Naive thymus-derived CD4-positive, alpha-beta T cell (primary cell): ENCODE measurements at places on chromosomes 6 and 20.

DNA sequence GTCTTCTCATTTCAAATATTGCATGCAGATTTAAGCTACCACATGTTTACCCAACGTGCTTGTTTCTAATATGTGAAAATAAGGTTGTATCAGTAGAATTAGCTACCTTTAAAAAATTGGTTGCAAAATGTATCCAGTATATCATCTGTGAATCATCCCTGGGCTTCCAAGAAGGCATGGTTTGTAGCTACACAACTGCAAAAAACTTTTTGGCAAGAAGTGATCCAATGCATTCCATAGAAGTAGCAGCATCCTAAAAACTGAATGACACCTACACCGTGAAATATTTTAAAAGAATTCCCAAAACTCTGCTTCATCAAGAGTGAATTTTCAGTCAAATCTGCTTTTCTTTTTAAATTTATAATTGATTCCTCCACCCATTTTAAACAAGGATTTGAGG lies 89.1 kb downstream of the AIG1 start:
- no peak for DNase-seq

DNA sequence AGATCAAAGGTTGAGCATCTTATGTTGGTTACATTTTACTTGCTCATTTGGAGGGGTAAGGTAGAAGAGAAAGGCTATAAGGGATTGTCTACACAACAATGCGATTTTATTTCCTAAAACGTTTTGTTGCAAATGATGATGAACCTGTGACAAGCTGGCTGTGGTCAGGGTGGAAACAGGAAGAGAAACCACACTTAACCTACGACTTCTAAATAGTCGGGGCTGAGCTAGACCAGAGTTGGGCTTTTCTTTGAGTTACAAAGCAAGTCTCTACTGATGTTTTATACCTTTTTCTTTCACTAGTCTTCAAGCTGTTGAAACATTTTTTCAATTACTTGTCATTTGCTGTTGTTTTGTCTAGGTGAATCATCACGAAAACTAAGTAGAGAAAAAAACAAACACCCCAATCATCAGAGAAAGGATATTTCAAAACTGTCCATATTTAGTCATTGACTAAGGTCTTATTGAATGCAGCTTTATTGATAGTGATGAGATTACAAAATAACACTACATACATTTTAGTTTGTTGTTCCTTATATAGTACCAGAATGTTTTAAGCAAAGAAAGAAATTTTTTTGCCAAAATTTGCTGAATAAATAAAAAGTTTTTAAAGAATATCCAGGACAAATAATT lies 18.0 kb downstream of the KLHL31 start:
- peak; percentile 28 for DNase-seq

- DNase-seq, result no peak
Observed at GRCh38 chr6:89508755-89509563, 76.0 kb downstream of the ANKRD6 start.

DNA sequence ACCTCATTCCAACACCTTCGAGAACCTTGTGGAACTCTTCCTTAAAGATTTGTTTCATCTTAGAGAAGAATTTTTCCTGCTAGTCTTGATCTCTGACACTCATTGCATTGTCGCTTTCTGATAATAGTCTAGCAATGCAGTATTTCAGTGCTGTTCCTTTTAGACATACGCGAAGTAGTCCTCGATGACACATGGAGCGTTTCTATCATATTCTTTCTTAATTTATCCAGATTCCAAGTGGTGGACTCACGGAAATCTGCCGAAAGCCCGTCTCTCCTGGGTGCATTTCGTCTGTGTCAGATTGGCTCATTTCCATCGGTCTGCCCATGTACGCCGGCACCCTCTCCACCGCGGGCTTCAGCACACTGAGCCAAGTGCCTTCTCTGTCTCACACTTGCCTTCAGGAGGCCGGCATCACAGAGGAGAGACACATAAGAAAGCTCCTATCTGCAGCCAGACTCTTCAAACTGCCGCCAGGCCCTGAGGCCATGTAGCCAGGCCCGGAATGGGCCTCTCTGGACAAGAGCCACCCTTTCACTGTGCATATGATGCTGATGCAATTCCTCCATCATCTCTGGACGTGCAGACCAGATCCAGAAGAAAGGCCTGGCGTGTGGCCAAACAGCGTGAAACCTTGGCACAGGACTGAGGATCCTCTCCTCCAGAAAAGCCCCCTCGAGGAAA lies 198.6 kb upstream of the UST start:
- no peak for DNase-seq

- no peak for DNase-seq
Observed at GRCh38 chr20:41747226-41747625, 129.0 kb upstream of the CHD6 start.

- no peak for DNase-seq
Observed at GRCh38 chr6:1170794-1171193, 141.1 kb upstream of the FOXQ1 start.

DNA sequence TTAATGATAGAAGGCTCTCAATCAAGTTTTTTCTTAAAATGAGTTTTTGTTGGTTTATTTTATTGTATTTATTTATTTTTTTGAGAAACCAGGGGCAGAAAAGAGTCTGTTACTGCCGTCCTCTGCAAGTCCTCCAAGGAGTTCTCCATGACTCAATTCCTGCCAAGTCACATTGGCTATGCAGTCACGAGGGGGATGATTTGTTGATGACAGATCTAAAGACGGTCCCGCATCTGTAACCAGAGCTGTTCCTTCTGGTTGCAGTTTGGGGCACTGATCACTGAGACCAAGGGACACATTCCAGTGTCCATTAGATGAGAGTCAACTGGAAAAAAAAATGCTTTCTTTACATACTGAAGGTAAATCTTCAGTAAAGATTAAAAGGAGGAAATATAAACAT lies 13.9 kb upstream of the TSHZ2 start:
- DNase-seq, result no peak

DNA sequence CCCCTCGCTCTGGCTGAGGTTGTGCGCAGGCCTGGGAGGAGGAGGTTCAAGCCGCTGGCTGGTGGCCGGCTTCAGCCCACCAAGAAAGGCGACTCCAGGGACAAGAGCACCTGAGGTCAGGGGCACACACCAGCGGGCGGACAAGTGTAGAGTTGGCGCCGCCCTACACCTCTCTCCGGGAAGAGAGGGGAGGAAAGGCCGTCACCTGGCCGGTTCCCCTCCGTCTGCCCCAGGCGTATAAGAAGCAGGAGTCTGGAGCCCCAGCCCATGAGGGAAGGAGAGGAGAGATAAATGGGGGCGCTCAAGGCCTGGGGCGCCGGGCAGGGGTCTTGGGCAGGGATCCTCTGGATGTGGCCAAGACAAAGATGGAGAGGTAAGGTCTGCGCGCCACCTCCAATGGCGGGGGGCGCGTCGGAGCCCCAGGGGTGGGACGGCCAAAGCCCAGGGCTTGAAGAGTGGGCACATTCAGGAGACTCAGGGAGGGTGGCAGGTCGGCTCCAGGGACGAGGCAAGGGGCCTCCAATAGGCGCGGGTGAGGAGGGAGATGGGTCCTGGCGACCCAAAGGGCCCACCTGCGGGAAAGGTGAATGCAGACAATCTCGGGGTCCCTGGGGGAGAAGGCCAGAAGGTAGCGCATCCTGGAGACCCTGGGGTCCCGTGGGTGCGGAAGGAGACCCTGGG lies 826 bp downstream of the RIMS4 start:
- DNase-seq, result no peak

GRCh38 chr6:148689168-148689567 lies 57.7 kb upstream of the UST start:
- no peak for DNase-seq

- DNase-seq, result no peak
Observed at GRCh38 chr6:129621252-129621651, 88.7 kb downstream of the ARHGAP18 start.

GRCh38 chr6:29762781-29763214 lies 39.6 kb downstream of the HLA-F start:
- DNase-seq, result no peak
